Activated CD4-positive, alpha-beta T cell treated with anti-CD3 and anti-CD28 coated beads for 4 hours (primary cell): ENCODE measurements at places on chromosomes 6 and 20.
A peak's percentile ranks its signal among the peaks of the same experiment; 100 is the strongest.

DNA sequence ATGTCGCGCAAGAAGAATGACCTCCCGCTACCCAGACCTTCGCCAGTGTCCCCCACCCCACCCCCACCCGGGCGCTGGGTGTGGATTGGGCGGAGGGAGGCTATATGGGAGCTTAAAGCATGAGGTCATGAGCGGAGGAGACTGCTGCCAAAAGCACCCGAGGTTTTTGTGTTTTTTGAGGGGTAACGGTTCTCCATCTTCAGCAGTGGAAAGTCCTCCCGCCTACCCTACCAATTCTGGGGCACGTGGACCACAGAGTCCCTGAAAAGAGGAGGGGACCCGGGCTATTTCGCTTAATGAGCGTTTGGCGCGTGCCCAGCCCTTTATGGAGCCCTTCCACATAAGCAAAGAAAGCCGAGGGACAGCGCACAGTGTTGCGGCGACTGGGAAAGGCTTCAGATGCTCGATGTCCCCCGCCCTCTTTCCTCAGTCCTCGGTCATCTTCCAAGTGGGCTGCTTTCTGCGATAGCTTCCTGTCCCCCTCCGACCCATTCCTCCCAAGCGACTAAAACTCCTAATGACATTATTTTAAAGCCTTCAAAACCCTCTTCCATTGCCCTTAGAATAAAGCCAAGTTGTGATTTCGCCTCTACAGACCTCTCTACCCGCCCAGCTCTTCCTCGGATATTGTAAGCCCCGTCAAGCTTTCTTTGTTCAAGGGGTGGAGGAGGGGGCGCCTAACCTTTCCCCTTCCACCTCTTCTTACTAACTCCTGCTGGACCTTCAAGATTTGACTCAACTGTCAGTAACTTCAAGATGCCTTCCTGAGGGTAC is 2.1 kb upstream of the TRERF1 start:
- DNase-seq, result no peak

DNA sequence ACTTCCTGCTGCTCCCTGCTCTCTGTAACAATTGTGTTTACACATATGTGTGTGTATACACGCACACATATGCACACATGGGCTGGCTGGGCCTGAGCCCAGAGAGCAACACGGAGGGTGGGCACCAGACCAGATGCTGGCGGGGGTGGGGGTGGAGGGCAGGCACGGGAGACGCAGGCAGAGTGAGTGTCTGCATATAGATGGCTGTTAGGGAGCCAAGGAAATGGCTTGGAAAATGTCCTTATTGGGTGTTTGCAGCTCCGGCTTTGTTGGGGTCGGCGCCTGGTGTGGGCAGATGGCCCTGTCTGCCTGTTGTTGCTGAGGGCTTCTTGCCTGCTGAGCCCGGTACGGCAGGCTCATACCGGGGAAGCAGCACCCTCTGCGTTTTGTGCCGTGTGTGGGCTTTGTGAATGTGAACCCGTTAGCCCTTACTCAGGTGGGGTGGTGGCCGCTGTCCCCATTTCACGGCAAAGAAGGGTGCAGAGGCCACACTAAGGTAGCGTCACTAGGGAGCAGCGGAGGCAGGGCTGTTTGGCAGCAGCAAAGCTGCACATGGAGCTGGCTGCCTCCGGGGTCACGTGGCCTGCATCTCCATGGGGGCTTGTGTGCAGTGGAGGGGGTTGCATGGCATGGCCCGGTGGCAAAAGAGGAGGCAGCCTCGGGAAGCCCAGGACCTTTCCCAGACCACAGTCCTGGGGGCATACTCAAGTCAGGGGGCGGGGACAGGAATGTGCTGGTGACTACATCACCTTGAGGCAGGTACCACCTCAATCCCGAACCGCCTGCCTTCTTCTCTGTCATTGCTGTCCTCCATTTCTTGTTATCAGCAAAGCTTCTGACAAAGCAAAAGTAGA is 47.4 kb upstream of the SRF start:
- no peak for DNase-seq

GRCh38 chr6:102984357-102984756 is 1590.8 kb downstream of the GRIK2 start:
- DNase-seq, result no peak

DNA sequence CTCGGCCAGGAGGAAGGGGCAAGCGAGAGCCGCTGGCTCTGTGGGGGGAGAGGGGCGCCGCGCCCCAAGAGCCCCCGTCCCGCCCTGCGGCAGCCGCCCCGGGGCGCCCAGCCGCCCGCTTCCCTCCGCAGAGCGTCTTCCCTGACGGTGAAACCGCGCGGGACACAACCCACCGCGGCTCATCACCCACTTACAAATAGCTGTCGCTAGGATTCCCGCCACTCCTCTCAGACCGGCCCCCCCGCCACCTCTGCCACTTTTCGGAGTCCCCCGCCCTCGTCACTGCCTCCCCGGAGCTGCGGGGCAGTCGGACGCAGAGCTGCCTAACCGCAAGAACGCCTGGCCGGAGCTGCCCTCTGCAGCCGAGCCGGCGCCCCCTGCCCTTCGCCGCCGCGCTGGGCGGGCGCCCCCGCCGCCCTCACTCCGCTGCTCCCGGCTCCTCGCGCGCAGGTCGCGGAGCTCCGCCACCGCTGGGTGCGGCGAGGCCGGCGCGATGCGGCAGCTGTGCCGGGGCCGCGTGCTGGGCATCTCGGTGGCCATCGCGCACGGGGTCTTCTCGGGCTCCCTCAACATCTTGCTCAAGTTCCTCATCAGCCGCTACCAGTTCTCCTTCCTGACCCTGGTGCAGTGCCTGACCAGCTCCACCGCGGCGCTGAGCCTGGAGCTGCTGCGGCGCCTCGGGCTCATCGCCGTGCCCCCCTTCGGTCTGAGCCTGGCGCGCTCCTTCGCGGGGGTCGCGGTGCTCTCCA is at the start of gene SLC35D3:
Gene SLC35D3 (plus strand): TSS at position 366 of the 749 bp plus-strand sequence. CDS start 128 bp downstream, at position 494.
- peak; percentile 8 for DNase-seq

DNA sequence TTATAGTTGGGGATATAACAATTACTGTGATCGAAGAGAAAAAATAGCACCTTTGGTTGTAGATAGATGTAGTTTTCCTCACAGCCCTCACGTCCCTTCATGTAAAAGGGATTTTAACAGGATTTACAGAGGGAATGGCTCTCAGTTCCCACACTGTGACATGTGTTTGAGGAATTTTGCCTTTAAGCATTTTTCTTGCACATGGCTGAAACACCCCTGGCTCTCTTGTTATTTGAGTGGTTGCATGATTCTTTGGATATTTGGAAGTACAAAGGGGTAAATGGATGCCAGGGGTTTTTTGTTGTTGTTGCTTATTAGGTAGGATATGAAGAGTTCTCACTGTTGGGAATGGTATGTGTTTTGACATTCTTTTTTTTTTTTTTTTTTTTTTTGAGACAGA is 48.2 kb downstream of the JAG1 start:
- no peak for DNase-seq

DNA sequence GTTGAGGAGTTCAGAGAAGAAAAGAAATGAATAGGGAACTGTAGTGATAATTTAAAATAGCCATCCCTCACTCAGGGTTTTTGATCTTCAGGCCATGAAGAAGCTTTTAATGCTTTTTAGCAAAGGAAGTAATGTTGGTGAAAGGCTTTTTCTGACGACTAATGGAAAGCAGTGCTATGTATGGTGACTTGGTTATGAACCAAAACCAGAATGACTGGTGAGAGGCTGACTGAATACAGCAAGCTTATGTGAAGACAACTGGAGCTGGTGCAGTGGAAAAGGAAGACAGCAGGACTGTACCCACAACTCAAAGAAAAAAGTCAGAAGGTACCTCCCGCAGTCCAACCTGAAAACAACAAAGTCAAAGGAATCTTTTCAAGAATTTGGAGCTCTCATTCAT is 118.8 kb downstream of the PRDM1 start:
- DNase-seq, result no peak

- no peak for DNase-seq
Observed at GRCh38 chr6:136784271-136784664, 8.0 kb downstream of the MAP3K5 start.

DNA sequence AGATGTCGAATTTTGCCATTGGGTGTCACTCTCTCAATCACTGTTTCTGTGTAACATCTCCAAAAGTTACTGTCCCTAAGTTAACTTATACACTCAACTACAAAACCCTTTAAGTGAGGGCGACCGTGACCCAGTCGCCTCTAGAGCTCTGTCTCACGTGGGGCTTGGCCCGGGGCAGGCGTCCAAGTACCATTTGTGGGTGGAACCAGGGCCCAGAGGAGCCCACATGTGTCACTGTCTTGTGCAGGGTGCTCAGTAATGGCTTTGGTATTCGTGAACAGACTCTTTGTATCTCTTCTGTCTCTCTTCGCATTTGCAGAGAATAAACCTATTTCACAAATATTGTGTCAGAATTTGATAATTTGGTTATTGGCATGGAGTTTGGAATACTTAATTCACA is 109.9 kb upstream of the THBS2 start:
- DNase-seq, result no peak

DNA sequence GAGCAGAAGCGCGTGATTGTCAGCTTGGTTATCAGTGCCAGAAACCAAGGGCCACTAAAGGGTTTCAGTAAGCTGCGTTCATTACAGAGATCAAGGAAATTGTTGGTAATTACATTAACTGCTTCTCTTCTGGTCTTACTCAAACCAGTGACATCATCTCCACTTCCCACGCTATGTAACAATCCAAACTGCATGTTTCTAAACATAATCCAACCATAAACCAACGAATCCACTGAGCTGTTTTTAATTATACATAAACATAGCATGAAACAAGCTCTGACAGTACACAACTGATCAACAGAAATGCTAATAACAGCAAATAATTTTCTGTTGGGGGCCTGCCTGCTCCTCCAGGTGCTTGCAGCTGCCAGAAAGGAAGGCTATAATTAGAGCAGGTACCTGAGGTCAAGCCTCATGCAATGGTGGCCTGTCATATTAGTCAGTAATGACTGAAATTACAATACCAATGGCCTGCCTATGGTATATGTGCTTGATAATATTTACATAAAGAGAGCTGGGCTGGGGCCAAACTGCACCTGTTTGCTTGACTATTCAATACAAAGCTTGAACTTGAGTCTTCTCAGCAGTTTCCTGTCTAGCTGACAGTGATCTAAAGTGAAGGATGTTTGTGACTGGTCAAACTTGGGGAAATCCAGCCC is 40.1 kb downstream of the ILRUN start:
- peak; percentile 31 for DNase-seq

- no peak for DNase-seq
Observed at GRCh38 chr6:46042355-46042999, 26.8 kb upstream of the CLIC5 start.

GRCh38 chr6:48834706-48835105 is 628.3 kb downstream of the MMUT start:
- no peak for DNase-seq

GRCh38 chr6:20696676-20697075 is 162.4 kb downstream of the CDKAL1 start:
- DNase-seq, result no peak

DNA sequence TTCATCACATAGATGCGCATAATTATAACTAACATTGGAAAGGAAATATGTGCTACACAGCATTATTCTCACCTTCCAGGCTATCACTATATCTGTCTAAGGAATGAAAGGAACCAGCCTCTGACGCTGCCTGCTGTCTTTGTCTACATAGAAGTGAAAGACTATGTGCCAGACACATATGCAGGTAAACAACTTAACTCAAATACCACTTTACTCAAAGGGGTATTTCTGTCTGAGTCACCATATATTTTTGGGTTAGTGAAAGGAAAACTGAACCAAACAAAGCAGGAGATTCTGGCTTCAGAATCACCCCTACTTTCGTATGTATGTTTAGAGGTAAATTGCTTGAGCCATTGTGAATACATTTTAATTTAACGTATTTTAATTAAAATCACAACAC is 328.6 kb upstream of the PLCB4 start:
- no peak for DNase-seq

GRCh38 chr20:9615766-9616454 is 101.5 kb downstream of the LAMP5 start:
- no peak for DNase-seq

GRCh38 chr6:29602564-29603361 is 17.8 kb downstream of the OR2H2 start:
- no peak for DNase-seq

DNA sequence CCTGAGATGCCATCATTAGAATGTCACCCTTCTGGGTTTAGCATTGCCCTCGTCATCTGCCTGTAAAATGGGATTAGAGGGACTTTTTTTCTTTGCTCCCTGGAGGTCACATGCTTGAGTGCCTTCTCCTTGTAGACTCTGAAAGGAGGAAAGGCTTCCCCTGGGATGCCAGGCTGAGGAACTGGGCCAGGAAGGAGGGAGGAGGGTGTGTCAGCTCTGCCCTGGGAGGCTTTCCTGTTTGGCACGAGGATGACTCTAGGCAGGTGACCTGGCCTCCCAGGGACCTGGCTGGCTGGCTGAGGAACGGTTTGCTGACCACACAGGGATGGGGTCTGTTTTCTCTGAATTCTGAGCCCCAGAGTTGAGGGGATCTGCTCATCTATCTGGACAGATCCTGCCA is 137.9 kb upstream of the RNF24 start:
- DNase-seq, result no peak

GRCh38 chr6:129314575-129314974 is 395.4 kb downstream of the ARHGAP18 start:
- no peak for DNase-seq

DNA sequence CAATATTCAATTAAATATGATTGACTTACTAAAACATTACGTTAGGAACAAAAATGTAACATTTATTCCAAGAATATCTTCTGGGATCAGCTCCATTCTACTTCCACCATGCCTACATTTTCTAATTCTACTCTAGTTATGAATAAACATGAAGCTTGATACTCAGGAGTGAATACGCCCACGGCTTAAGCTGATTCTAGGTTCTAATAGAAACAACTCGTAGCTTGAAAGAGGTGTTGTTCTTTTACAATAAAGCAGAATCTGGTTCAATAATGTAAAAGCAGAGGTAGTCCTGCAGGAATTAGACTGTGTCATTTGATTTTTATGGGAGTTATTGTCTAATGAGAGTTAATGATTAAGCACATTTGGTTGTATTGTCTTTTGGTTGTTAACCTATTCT is 107.3 kb upstream of the OLIG3 start:
- DNase-seq, result no peak

- no peak for DNase-seq
Observed at GRCh38 chr6:12582421-12583110, 134.0 kb upstream of the PHACTR1 start.
